ENCODE measurements at places on chromosomes 12 and 14. TPM values are rescaled to one million over a fixed set of nuclear protein-coding genes. Genes with fewer than 3 reads are reported as not detected.

SERPINA10 gene
- 1.8 TPM for total RNA-seq

SNRNP35 gene
- total RNA-seq: 17.0 TPM

- no peak for ATAC-seq
Measured at GRCh38 chr12:108218921-108219320, 89.8 kb downstream of the WSCD2 start.

DNA sequence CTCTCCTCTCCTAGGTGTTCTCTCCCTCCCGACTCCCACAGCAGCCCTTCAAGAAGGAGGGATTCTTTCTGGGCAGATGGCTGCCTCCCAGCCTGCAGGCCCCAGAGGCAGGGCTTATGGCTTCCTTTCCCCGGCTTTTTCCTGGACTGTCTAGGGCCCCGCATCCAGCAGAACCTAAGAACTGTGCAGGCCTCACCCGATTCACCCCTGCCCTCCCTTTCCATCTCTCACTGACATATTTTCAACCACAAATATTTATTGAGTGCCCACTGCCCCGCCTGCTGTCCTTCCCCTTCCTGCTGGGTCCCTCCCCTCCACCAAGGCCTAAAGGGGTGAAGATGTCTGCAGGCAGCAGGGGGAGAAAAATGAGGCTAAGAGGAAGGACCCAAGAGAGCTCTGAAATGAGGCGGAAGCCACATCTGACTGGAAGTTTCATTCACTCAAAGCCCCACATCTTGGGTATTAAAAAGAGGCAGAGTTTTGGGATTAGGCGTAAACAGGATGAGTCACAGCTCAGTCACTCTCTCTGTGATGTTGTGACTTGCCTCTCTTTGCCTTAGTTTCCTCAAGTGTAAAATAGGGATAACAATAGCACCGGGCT lies 2.9 kb downstream of the SCNN1A start:
- peak; percentile 7 for ATAC-seq

DNA sequence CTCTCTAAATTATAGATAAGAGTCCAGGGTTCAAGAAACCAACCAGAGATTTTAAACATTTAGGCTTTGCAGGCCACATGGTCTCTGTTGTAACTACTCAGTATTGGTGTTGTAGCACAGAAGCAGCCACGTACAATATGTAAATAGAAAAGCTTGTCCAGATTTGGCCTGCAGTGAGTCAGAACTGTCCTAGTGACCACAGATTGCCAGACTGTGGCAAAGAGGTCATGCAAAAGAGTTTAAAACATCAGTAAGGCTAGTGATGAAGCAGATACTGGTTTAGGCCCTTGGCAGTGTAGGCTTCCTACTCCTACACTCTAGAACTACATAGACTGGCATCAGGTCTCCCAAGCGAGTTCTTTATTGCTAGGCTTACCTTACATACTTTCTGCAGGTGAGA lies 117.6 kb upstream of the GARIN6 start:
- no peak for ATAC-seq

GRCh38 chr12:174124-174523 lies 39.8 kb downstream of the SLC6A12 start:
- ATAC-seq: no peak

DNA sequence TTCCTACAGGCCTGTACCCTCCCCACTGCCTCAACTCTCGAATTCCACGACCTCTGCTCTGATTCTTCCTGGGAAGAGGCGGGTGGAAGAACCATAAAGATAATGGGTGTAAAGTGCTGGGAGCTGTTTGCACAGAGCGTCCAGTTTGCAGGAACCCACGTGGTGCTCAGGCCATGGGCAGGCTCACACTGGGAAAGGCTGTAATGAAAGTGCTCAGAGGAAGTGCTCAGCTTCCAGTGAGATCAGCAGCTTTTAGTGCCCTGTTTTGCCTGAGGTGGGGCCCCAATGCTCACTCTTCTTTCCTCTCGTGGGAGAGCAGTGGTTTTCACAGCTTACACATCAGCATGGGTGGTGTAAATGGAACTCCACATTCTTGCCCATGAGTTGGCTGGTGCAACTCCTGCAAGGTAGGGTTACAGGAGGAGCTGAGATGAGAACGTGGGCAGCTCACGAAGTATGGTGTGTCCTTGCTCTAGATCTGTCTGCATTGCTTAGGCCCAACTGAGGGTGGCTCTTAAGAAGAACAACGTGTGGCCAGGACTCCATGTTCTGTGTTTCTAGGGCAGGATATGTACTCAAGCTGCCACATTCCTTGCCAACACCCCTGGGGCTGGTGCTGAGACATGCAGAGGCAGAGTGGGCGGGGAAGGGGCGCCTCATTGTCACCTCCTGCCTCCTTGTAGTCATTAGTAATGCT lies 2.9 kb downstream of the TMEM63C start:
- no peak for ATAC-seq

- no peak for ATAC-seq
Measured at GRCh38 chr12:47164724-47165439, 85.1 kb upstream of the AMIGO2 start.

TSPAN11 gene
- total RNA-seq: 28.9 TPM

DNA sequence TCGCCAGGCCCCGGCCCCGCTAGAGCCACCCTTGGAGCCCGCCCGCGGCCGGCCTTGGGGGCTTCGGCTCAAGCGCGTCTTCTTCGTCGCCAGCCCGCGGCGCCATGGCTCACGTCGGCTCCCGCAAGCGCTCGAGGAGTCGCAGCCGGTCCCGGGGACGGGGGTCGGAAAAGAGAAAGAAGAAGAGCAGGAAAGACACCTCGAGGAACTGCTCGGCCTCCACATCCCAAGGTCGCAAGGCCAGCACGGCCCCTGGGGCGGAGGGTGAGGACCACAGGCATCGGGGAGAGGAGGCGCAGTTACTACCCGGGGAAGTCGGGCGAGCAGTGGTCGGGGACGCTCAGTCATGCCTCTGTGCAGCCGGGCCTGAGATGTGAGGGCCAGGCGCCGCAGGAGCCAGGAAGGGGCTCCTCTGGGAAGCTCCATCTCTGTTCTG lies 573 bp downstream of the ARL6IP4 start:
- ATAC-seq: peak; percentile 27

ADAMTS20 gene
- 4.8 TPM for total RNA-seq

- ATAC-seq: peak; percentile 99
Measured at GRCh38 chr12:30806989-30807694, 52.4 kb upstream of the CAPRIN2 start.

TSPAN9 gene
- total RNA-seq: 25.7 TPM

DNA sequence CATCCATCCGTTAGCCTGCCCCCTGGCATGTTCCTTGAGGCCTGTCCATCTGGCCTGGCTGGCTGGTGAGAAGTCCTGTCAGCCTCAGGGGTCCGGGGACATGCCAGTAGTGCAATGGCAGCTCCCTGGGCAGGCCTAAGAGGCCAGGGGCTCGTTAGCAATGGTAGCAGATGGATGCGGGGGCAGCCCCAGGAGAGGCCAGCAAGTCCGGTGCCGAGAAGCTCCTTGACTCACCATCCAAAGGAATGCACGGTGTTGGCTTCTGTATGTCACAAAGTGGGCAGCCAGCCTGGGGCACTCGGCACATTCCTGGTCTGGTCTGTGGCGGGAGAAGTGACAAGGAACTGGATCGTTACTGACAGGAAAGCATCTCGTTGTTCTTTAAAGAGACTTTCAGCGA lies 319.9 kb downstream of the CACNA1C start:
- ATAC-seq: no peak

GRCh38 chr12:18658829-18659228 lies 79.0 kb downstream of the PLCZ1 start:
- ATAC-seq: no peak

C12orf60 gene
- 3.3 TPM for total RNA-seq

DNA sequence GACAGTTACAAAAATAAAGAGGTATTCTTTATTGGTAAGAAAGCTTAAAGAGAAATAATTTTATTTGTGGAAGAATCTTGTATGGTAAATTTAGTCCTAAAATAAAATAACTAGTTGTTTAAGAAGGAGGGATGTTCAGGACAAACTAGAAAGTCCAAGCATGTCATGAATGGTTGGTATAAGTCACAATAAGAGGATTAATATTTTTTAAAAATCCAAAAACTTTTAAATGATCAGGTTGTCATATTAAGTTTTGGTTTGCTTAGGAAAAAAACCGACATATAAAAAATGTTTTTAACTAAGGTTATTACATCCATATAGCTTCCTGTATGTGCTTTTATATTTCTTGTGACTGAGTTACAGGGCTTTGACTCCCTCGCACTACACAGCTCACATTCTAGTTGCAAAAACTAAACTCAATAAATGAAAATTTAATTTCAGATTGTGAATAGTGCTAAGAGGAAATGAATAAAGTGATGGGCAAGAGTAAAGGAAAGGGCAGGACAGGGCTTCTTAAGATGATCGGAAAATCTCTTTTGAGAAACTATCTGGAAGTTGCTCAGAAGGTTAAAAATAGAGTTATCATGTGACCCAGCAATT lies 80.7 kb upstream of the METAP2 start:
- no peak for ATAC-seq

DNA sequence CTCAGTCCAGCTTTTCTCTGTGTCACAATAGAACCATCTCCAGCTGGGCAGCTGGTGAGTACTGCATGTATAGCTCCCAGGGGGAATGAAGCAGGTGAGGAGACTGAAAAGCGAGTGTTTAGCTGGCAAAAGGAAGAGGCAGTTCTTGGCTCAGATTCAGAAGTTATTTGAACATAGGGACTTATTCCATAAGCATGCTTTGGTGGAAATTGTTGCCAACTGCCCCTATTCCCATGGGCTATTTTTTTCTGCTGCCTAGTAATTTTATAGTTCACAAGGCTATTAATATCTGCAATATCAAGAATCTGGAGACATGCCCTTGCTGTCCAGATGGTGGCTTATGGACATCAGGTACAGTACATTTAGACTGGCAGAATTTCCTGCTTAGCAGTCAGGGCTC lies 1112.7 kb downstream of the LRFN5 start:
- ATAC-seq: no peak

DNA sequence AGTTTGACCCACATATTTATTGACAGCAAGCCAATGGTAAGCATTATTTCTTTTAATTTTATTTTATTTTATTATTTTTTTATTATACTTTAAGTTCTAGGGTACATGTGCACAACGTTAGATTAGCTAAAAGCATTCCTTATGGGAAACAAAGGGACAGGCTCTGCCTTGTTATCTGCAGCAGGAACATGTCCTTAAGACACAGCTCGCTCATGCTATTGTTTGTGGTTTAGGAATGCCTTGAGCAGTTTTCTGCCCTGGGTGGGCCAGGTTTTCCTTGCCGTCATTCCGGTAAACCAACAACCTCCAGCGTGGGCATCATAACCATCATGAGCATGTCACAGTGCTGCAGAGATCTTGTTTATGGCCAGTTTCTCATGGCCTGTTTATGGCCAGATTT lies 370.2 kb downstream of the TMEM117 start:
- ATAC-seq: no peak

SLC25A47 gene
- 0.38 TPM for total RNA-seq

GRCh38 chr12:104997541-104997940 lies 11.4 kb downstream of the NOPCHAP1 start:
- ATAC-seq: no peak

DNA sequence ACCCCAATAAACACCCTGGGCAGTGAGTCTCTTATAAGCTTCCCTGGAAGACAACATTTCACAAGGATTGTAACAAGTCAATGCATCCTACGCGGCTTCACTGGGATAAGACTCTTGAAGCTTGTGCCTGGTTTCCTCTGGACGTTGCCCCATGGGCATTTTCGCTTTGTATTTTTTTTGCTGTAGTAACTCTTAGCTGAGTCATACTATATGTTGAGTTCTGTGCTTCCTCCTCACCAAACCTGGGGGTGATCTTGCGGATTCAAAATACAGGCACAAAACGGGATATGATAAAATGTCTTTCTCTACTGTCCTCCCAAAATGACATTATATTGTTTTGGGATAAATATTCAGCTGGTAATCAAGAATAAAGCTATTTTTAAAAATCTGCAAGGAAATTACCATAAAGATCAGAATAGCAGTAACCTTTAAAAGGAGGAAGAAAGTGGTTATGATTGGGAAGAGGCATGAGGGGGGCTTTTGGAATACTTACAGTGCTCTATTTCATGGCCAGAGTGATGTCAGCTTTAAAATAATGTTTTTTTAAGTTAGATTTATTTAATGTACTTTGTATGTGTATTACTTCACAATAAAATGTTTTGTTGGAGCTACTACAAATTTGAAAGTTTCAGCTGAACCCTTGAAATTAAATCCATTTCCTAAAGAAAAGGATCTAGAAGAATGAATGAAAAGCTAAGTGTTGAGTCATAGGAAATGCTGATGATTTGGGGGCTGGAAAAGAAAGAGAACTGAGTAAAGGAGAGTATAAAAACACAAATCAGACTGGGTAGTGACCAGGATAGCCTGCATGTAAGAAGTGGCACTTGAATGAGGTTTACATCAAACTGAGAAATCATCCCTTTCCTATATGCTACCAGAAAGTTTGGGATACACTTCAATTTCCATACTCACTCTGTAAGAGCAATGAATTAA lies 14.7 kb downstream of the BTBD7 start:
- no peak for ATAC-seq

DNA sequence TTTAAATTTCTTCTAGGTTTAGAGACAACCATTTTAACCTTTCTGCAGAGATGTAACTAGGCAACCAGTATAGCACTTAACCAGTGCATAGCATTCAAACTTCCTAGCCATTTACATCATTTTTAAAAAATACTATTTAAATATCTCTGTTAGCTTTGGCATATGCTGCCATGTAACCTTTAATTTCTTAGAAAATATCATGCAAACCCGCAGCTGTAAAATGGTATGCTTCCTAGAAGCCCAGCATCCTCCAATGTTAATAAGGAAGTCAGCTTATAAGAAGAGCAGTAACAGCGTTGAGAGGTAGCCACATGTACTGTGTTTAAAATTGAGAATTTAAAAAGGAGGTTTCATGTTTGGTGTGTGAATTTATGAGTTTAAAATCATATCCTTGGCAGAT lies 22.8 kb downstream of the GNG2 start:
- no peak for ATAC-seq

DNA sequence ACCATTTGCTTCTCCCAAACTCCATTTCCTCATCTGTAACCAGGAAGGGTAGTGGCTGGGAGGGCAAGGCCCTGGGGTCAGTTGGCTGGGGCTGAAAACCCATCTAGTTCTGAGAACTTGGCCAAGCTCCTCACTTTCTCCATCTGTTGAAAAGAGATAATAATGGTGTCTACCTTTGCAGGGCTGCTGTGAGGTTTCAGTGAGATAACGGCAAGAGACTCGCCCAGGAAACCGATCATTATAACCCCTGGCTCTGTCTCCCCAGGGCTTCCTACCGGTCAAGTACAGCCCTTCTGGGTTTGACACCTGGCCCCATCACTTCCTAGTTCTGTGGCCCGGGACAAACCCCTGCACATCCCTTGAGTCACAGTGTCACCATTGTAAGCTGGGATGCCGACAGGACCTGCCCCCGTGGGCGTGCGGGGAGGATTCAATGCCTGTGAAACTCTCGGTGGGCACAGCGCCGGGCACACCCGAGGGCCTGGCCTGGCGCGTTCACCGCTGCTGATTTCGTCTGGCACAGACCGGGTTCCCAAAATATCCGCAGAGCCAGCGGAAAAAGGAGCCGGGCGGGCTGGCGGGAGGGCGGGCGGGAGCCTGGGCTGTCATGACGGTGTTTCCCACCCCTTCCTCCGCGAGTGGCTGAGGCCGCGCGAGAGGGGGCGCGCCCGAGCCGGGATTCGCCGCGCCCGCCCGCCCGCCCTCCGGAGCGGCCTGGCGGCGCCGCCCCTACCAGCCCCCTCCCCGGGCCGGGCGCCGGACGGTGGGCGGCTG lies 4.4 kb downstream of the KMT5A start:
- ATAC-seq: peak; percentile 58

RPS6KL1 gene
- 32.6 TPM for total RNA-seq

BATF gene
- not detected for total RNA-seq

Data from motor neuron (in vitro differentiated cells).